Lung (tissue), 17 donors: ENCODE measurements at places on chromosomes 5 and 9.

DNA sequence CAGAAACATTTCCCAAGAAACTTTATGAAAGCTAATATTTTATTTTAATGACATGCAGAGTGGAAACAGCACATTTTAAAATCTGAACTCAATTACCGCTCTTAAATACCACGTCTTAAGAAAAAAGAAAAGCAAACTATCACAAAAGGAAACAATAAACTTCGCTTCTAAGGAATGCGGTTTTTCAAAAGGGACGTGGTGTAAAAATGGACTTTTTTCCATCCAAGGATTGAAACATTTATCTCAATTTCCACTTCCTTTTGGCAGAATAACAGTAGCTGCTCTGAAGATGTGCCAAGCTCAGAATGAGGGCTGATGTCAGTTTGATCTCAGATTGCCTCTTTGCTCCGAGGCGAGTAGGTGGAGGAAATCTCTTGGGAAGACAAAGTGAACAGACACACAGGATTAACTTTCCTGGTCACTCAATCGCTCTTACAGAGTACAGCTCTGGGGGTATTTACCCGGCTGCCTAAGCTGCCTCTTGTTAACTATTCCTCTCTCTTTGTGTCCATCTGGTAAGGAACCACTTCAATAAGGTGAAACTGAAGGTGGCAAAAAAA, 158.5 kb downstream of the TRPM6 start:
- DNase-seq, result no peak

GRCh38 chr5:36436306-36436705, 134.6 kb upstream of the RANBP3L start:
- DNase-seq, result no peak

- no peak for DNase-seq
Measured at GRCh38 chr5:120419127-120419526, 45.0 kb upstream of the PRR16 start.

DNA sequence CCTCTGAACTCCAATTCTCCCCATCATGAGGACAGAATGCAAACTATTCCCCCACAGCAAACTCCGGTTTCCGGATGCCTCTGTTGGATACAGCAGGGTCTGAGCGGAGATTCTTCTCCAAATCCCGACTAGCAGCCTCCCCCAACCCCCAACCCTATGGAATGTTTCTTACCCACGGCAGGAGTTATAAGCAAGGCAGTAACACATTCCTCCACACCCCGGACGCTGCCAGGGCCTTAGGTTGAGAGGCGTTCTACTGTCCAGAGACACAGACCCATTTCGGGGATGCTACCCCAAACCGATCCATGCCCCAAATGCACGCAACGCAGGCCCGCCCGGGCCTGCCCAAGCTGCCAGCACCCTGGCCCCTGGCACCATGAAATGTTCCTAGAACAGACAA, 85.6 kb upstream of the LMX1B start:
- no peak for DNase-seq
